ENCODE measurements at places on chromosomes 5 and 9.
A peak's percentile ranks its signal among the peaks of the same experiment; 100 is the strongest.

DNA sequence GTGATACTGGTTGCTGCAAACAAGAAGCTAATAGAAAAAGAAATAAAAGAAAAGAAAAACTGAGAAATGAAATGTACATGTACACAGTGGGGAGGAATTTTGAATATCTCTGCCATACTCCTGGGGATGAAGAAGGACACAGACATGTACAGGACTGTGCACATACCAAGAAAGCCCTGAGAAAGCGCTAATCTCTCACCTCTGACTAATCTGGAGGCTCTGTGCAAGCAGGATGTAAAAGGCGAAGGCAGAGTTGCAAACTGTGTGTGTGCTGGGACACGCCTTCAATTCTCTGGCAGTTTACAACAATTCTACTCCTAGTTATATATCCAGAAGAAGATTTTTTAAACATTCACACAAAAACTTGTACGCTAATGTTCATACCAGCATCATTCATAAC, 211.4 kb downstream of the KIAA0825 start:
- no peak for DNase-seq

DNA sequence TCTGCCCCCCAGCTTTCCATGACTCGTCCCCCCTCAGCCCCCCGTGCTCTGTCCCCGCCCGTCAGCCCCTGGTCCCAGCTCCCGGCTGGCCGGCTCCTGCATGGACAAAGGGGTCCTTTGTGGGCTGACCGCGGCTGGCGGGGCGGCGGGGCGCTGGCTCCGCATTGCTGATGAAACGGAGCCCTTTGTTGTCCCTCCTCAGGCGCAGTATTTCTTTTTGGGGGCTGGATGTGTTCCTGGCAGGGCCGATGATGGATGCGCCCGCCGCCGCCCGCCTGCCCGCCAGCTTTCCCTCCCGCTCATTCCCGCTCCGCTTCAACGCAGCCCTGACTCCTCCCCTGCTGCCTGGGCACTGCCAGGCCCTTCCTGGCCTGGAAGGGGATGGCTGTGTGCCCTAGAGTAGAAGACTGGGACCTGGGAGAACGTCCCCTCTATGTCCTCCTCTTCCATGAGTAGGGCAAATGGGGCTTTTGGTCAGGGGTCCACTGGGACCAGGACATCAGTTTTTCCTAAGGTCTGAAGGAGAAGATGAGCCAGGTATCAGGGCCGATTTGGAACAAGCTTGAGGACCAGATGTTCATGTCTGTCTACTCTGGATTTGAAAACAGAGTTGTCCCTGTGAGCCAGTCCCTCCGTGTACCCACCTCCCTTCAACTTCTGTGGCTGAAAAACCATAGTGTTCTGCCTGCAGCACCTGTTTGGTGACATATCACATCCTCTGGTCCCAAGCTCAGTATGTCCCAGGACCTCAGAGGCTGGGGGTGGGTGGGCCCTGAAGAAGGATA, 29.0 kb downstream of the CXXC5 start:
- no peak for DNase-seq

GRCh38 chr5:134937526-134937925, 30.2 kb upstream of the CATSPER3 start:
- DNase-seq: no peak

DNA sequence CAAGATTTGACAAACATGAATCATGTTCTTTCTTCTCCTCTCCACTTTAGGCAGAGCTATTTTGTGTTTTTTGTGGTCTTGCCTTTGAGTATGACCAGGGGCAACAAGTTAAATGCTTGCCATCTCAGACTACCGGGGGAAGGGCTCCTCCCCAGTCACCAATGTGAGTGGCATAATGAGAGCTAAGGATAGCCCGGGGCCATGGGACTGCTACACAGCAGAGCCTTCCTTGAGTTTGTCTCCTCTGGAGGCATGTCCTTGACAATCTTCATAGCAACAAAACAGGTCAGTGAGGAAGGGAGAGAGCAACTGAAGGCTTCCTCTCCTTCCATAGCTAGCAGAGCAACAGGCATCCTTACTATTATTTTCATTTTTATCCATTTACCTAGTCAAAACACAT, 299.3 kb downstream of the ENC1 start:
- DNase-seq: no peak

DNA sequence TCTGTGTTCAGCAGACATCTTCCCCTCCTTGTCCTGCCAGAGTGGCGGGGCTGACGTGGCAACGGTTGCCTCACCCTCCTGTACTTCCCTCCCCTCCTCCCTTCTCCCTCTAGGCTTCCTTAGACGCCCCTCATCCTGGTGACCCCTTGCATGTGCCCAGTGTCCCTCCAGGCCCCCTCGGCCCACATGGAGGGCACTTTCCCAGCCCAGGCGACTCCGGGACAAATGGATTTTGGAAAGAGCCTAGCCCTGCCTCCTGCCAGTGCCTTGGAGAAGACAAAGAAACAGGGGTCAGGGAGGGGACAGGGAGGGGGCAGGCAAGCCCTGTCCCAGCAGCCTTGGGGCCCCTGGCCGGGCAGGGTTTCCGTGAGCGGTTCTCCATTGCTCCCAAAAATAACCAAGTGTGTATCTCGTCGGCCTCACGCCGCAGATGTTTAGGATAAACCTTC, 38.3 kb upstream of the NEURL1B start:
- DNase-seq: no peak

- DNase-seq: no peak
These were observed 14.5 kb upstream of the TAS2R1 start for GRCh38 chr5:9644630-9645029.

DNA sequence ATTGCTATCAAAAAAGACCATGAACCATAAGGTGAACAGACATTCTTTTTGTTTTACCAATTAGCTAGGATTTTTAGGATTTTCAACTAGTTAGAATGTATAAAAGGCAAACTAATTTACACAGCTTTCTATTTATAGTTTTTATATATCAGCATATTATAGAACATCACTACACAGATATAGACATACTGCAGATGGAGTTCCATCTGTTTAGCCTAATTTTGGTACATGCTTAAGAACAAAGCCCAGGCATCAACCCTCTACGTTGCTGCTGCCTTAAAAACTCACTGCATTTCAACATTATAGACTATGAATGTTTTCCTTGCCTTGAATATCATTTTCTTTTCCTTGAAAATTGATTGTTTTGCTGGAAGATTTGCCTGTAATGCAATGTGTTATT, 2227.5 kb upstream of the C9orf72 start:
- no peak for DNase-seq

- DNase-seq: no peak
These were observed 106.0 kb downstream of the MVB12B start for GRCh38 chr9:126432659-126433058.

DNA sequence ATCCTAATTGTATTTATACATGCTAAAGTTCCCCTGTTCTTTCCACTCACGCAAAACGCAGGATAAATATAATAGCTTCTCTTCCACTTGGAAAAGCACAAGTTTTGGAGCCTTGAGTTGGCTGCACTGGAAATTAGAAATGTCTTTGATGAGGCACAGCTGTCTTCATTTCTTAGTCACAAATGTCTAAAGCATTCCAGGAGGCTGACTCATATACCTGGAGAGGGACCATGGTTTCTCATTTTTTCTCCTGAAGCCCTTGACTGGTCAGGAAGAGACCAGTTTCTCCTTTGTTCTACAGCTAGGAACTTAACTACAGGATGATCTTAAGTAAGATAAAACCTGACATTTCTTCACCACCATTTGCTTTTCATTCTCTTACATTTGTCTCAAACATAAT, 16.2 kb downstream of the MTX3 start:
- DNase-seq: no peak

- DNase-seq: no peak
These were observed 93.3 kb downstream of the LIFR start for GRCh38 chr5:38462976-38463633.

GRCh38 chr9:134555094-134555650, 86.4 kb upstream of the COL5A1 start:
- no peak for DNase-seq

DNA sequence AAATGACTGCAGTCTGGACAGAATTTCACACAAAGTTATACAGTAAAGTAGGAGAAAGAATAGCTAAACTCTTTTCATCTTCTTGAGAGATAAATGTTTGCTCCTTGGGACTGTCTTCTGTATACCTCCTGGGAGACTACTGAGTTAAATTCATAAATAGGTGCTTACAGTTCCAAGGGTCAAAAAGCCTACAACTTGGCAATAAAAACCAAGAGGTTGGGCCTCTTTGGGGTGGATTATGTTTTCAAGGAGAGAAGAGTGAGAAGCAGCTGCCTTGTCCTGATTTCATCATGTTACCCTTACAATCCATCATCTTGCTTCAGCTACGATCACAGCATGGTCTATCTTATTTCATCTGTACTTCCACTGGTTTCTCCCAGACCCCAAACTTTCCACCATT, 213.2 kb upstream of the RPS23 start:
- DNase-seq: no peak

DNA sequence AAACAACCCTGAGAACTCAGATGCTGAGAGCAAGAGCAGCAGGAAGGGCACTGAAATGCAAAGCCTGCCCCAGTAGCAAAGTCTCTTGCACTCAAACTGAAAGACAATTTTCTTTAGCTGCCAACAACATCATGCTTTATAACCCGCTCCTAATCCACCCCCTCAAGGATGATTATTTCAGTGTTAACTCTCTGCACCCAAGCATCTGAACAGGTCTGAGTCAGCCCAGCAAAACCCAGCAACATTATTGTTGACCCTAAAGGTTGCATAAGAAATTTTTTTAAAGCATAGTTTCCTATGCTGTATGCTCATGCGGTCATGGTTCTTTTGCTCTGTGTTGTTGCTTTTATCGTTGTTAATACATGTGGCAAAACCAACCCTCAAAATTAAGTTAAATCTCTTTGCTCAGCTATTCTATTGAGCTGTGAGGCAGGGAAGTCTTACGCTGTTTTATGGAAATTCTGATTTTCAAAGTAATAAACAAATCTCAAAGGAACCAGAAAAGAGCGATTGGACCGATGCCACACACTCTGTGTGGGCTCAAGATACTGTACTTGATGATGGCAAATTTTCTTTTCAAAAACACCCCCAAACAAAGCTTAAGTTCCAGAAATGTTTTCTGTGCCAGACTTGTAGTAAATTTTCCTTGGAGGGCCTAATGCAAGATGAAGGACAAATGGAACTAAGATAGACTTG, 440.6 kb upstream of the MPDZ start:
- DNase-seq: no peak

DNA sequence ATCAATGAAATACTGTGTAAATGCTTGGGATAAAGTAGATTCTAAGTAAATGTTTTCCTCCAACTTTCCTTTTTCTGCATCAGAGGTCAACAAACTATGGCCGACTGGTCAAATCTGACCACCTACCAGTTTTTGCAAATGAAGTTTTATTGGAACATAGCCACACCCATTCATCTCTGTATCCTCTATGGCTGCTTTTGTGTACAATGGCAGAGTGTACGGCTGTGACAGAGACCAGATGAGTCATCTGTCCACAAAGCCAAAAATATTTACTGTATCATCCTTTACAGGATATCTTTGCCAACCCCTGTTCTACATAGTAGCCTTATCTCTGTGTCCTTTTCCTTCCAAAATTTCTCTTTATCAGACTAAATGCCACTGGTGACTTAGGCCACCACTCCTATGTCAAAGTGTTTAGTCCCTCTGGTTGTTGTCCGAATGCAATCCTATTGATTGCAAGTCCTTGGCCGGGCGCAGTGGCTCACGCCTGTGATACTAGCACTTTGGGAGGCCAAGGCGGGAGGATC, 218.4 kb upstream of the KLF4 start:
- DNase-seq: no peak

- DNase-seq: no peak
These were observed 251.7 kb upstream of the TYRP1 start for GRCh38 chr9:12441506-12441905.

- no peak for DNase-seq
These were observed 29.0 kb downstream of the PDE6A start for GRCh38 chr5:149915392-149916260.

DNA sequence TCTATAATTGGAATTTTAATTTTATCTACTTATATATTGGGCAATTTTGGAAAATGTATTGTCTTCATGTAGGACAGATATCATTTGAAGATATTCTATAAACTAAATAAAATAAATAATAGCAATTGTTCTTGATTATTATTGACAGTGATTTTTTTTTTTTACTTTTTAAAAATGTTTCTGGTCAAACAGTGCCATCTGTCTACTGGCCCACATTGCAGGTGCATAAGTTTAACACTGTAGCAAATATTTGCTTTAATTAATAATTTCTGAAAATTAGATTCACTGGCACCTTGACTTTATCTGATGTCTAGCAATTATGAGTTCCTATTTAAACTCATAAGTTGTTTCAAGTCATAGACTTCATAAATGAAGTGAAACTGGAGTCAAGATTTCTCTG, 41.1 kb upstream of the ISOC1 start:
- DNase-seq: no peak

DNA sequence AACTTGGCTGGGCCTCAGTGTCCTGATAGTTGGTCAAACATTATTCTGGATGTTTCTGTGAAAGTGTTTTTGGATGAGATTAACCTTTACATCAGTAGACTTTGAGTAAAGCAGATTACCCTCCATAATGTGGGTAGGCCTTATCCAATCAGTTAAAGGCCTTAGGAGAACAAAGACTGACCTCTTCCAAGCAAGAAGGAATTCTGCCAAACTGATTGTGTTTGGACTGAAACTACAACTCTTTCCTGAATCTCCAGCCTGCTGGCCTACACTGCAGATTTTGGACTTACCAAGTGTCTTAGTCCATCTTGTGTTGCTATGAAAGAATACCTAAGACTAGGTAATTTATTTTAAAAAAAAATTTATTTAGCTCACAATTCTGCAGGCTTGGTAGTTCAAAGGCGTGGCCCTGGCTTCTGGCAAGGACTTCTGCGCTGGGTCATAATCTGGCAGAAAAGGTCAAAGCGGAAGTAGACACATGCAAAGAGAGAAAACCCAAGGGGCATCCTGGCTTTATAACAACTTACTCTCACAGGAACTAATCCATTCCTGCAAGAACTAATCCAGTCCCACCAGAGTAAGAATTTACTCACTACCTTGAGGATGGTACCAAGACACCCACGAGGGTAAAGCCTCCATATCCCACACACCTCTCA, 8.6 kb upstream of the ARHGEF37 start:
- no peak for DNase-seq

DNA sequence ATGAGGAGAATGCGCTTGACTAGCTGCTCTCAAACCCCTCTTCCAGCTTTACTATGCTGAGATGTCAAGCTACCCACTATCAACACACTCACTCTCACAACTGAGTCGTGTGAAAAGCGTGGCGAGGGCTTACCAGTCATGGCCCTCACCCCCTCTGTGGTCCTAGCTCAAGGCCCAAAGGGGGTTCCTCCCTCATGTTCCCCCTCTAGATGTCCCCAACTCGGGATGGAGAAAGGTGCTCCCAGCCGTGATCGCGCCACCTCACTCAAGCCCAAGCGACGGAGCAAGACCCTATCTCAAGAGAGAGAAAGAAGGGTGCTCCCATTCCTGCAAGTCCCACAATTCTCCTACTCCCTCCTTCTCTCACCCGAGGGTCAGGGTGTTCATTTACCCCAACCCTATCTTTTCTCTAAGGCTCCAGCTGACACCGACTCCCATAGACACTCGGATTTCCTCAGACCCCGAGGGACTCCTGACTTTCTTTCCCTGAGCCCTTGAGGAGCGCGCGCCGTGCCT, 559 bp downstream of the SLC38A9 start:
- peak; percentile 22 for DNase-seq

Data from HEK293T (cell line).